Gastroesophageal sphincter (tissue), 4 donors: ENCODE measurements at places on chromosomes 7 and 10. TPM values are rescaled to one million over a fixed set of nuclear protein-coding genes. Genes with fewer than 3 reads are reported as not detected.

The HOXA6 gene
- not detected for total RNA-seq

The GDF2 gene
- not detected for total RNA-seq

DNA sequence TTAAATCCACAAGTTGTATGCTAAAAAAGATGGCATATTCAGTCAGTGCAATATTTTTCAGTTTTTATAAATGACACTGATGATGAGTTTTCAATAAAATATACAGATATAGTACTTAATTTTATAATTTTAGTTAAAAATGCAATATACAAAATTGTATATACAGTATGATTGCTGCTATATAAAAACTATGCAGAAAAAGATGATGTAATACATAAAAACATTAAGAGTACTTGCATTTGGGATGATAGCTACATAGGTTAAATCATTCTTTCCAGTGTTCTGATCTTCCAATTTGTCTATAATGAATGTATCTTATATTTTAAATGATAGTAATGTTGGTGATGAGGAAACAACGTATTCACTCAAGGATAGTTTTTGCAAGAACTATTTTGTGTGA is 92.0 kb upstream of the RPA3 start:
- H3K36me3 ChIP-seq = peaks cover 4% of the 10 kb centered on the region
- no peaks in the 10 kb centered on the region for H3K4me1 ChIP-seq
- no peak for ATAC-seq
- no peaks in the 10 kb centered on the region for H3K27me3 ChIP-seq
- H3K27ac ChIP-seq = no peak overlapping the region
- no peak overlapping the region for H3K4me3 ChIP-seq

DNA sequence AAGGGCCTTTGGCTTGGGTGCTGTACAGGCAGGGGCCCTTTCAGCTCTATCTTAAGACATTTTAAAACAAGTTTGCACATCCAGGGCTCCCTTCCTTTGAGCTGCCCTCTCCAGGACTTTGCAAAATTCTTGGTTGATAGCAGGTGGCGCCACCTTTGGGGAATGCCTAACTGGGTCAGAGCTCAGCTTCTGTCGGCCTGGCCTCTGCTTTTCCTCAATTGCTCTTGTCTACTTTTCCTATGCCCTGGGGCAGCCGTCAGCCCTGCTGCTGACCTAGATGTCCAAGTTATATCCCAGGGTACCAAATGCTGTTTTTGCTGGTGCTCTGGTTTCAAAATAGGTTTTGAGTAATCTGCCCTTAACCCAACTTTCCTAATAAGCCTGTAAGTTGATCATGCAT is 65.8 kb downstream of the APBB1IP start:
- H3K36me3 ChIP-seq = no peaks in the 10 kb centered on the region
- no peak for ATAC-seq
- H3K4me1 ChIP-seq = no peaks in the 10 kb centered on the region
- no peaks in the 10 kb centered on the region for H3K27me3 ChIP-seq

GRCh38 chr10:116311706-116312490 is 12.3 kb upstream of the CCDC172 start:
- H3K27me3 ChIP-seq = no peaks in the 10 kb centered on the region
- H3K27ac ChIP-seq = no peak overlapping the region
- H3K4me3 ChIP-seq = no peak overlapping the region
- no peaks in the 10 kb centered on the region for H3K36me3 ChIP-seq
- ATAC-seq = no peak

- H3K4me1 ChIP-seq = no peaks in the 10 kb centered on the region
- no peak for ATAC-seq
- no peak overlapping the region for H3K4me3 ChIP-seq
Observed at GRCh38 chr10:118956802-118957442, 72.6 kb upstream of the NANOS1 start.

DNA sequence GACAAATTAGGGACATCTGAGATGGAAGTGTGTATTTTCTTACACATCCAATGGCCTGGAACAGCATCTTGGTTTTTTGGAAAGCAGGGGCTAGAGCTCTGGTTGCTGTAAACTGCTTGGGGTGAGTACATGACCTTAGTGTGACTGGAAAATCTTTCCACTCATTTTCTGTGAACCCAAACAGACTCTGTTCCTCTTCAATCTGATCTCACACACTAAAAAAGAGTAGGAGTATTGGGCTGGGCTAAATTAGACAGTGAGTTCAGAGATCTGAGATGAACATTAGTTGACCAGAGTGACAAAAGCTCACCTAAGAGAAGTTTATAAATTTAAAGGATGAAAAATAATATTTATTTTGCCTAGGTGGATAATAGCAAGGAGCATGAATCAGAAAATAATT is 59.2 kb downstream of the OR13A1 start:
- no peaks in the 10 kb centered on the region for H3K4me1 ChIP-seq
- no peaks in the 10 kb centered on the region for H3K36me3 ChIP-seq
- H3K27me3 ChIP-seq = no peaks in the 10 kb centered on the region
- H3K27ac ChIP-seq = no peak overlapping the region
- H3K4me3 ChIP-seq = no peak overlapping the region

The SLIT1 gene
- total RNA-seq = not detected

GRCh38 chr7:16419859-16420258 is 1.5 kb downstream of the CRPPA start:
- H3K27me3 ChIP-seq = no peaks in the 10 kb centered on the region
- peak overlapping the region; percentile 98 for H3K27ac ChIP-seq
- no peak for ATAC-seq
- no peaks in the 10 kb centered on the region for H3K36me3 ChIP-seq
- peak overlapping the region; percentile 73 for H3K4me3 ChIP-seq

- no peaks in the 10 kb centered on the region for H3K27me3 ChIP-seq
- peak overlapping the region; percentile 66 for H3K27ac ChIP-seq
- no peaks in the 10 kb centered on the region for H3K36me3 ChIP-seq
- no peak for ATAC-seq
- H3K4me1 ChIP-seq = peaks cover 16% of the 10 kb centered on the region
- no peak overlapping the region for H3K4me3 ChIP-seq
Observed at GRCh38 chr7:92830532-92831110, 5.8 kb downstream of the CDK6 start.

- no peaks in the 10 kb centered on the region for H3K27me3 ChIP-seq
- peaks cover 7% of the 10 kb centered on the region for H3K4me1 ChIP-seq
- H3K36me3 ChIP-seq = no peaks in the 10 kb centered on the region
- no peak overlapping the region for H3K27ac ChIP-seq
Observed at GRCh38 chr7:128877756-128878120, 15.1 kb downstream of the ATP6V1F start.

GRCh38 chr7:113797420-113798010 is 121.3 kb downstream of the PPP1R3A start:
- ATAC-seq = no peak
- no peaks in the 10 kb centered on the region for H3K36me3 ChIP-seq
- H3K27ac ChIP-seq = no peak overlapping the region
- no peak overlapping the region for H3K4me3 ChIP-seq

- H3K27ac ChIP-seq = no peak overlapping the region
- H3K4me1 ChIP-seq = no peaks in the 10 kb centered on the region
- H3K4me3 ChIP-seq = no peak overlapping the region
- no peaks in the 10 kb centered on the region for H3K36me3 ChIP-seq
Observed at GRCh38 chr10:131109726-131110125, 201.8 kb downstream of the TCERG1L start.

GRCh38 chr7:137950967-137951366 is 50.9 kb downstream of the CREB3L2 start:
- no peaks in the 10 kb centered on the region for H3K36me3 ChIP-seq
- no peak overlapping the region for H3K27ac ChIP-seq
- no peaks in the 10 kb centered on the region for H3K27me3 ChIP-seq
- no peak for ATAC-seq

The CARD11 gene
- total RNA-seq = 0.27 TPM

GRCh38 chr10:37222046-37222445 is 96.6 kb downstream of the ANKRD30A start:
- no peak overlapping the region for H3K27ac ChIP-seq
- H3K27me3 ChIP-seq = no peaks in the 10 kb centered on the region
- H3K36me3 ChIP-seq = no peaks in the 10 kb centered on the region
- ATAC-seq = no peak

GRCh38 chr7:77537778-77538280 is 734 bp downstream of the PTPN12 start:
- H3K27ac ChIP-seq = peak overlapping the region; percentile 99
- no peaks in the 10 kb centered on the region for H3K36me3 ChIP-seq
- ATAC-seq = peak; percentile 1
- no peaks in the 10 kb centered on the region for H3K27me3 ChIP-seq
- peak overlapping the region; percentile 80 for H3K4me3 ChIP-seq

The DPP6 gene
- 23.2 TPM for total RNA-seq

GRCh38 chr10:125121003-125121402 is 39.4 kb downstream of the CTBP2 start:
- ATAC-seq = no peak
- H3K27me3 ChIP-seq = no peaks in the 10 kb centered on the region
